ENCODE measurements at places on chromosomes 1 and 21.

DNA sequence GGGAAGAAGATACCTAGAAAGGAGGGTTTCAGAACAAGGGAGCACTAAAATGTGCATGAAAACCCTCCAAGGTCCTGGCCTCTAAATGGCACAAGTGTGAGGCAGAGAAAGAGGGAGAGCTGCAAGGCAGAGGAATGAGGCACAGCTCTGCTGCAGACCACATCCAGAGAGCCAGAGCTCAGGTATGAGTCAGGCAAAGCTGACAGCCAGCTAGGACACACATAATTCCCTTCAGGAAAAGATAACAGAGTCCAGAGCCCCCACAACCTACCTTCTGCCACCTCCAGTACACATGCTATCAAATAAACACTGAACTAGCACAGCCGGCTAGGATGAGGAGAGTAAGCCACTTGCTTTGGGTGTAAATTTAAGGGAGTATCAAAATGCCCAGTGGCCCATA lies 62.2 kb downstream of the HSF2BP start:
- no peak for DNase-seq

DNA sequence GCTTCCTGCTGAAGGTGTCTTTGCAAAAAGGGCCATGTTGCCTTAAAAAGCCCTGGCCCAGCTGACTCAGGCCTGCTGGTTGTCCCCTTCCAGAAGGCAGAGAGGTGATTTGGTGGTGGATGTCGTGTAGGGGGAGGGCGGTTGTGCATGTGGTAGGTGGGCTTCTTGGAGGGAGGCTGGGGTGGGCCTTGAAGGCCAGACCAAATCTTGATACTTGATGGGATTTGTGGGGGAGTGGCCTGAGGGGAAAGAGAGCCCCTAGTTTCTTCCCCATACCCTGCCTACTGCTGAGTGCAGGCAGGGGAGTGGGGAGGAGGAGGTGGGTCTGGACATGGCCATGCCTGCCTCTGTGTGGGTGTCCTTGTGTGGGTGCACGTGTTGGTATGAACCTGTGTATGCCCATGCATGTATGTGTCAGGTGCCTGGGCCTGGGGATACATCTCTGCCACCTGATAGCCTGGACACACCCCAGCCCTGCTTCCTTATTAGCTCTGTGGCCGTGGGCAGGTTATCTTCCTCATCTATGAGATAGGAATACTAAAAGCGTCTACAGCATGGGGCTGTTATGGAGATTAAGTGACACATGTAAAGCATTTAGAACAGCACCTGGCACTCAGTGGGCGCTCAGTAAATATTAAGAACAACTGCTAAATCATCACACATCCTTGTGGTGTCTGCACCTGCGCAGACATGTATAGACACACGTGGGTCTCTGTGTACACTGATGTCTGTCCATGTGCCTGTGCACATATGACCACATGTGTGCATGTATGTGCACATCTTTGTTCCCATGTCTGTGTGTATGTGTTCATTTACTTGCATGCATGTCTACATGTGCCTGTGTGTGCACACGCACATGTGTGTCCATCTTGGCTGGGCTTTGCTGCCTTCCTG lies 17.0 kb downstream of the FAM151A start:
- DNase-seq: no peak

DNA sequence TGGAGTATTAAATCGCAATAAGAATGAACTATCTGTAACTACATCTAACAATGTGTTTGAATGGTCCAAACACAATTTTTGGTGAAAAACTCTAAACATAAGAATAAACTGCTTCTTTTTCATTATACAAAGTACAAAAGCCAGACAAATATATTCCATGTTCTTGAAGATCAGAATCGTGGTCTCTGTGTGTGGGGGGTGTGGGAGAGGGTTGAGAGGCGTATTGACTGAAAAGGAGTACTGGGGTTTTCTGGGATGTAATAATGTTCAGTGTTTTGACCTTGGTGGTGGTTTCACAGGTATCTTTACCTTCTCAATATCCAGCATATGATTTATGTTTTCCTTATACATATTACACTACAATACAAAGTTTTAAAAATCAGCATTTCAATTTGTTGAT lies 764 bp upstream of the CFH start:
- DNase-seq: no peak

GRCh38 chr1:210412240-210412639 lies 83.5 kb downstream of the HHAT start:
- DNase-seq: no peak

DNA sequence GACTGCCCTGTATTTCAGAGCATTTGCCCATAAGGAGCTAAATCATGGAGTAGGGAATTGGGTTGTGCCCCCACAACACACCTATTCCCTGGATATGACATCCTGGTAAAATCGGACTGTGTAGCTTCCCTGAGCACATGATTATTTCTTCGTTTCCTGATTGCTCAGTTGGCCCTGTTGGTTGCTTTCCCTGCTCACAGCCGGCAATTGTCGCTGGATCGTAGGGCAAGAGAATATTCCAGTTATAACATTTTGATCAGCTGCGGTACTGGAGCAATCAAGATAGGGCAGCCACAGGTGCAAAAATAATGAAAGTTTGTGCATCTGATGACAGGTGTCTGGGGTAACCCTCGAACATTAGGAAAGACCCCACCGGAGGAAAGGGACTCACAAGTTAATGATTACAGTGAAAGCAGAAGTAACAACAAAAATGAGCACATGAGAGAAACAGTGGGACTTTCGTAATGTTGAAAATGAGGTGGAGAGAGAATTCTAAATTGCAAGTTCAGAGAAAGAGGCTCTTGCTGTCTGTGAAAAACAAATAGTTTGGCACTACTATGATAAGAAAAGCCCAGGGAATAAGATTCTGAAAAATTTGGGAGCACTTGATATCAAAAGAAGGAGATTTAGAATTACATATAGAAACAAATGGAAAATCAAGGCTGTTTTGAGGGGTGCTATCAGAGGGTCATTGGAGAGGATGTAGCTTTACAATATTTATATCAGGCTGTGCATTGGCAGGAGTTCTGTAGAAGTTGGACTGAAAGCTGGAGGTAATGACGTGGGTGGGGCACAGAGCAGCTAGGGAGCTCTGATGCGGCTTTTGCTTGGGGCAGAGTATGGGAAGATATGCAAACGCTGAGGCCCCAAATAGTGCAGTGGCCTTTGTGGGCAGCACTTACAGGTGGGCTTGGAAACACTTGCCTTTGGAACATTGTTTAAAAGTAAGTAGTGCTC lies at the start of gene MAB21L3:
Gene MAB21L3 (plus strand): TSS at position 833 of the 957 bp plus-strand sequence. CDS start 1,217 bp downstream, outside the sequence.
- DNase-seq: no peak

GRCh38 chr1:95903060-95903459 lies 669.0 kb downstream of the RWDD3 start:
- DNase-seq: no peak

GRCh38 chr1:78658901-78659300 lies 9.3 kb downstream of the IFI44 start:
- DNase-seq: no peak

- no peak for DNase-seq
Measured at GRCh38 chr1:36709869-36710481, 227.3 kb upstream of the CSF3R start.

DNA sequence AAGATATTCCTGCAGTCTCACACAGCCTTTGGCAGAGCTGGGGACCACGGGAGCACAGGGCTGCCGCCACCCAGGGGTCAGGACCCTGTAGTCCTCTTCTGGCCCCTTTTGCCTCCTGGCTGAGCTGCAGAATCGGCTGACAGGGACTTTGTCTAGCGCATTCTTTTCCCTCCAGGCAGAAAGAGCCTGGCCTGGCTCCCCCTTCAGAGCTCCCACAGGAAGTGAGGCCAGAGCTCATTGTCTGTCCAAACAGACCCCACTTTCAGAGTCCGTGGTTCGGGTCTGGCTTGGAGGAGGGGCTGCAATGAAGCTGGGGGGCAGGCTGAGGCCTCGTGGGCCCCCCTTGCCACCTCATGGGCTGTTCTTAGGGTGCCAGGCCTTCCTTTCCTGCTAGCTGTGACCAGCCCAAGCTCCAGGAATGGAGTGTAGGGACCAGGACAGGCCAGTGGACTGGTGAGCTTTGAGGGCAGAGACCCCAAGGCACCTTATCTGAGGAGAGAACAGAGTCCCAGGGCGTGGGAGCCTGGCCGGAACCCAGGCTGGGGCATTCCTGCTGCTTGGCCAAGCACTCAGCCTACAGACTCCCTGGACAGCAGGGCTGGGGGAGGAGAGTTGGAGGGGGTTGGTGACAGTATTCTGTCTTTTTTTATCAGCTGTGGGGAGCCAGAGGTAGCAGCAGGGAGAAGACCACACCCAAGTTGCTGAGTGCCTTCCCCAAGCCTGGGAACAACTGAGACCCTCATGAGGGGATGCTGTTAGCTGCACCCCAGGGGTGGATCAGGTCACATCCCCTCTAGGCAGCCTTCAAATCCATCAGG lies 4.7 kb downstream of the CELSR2 start:
- DNase-seq: no peak

- DNase-seq: no peak
Measured at GRCh38 chr1:27955076-27955475, 4.7 kb upstream of the XKR8 start.

- DNase-seq: no peak
Measured at GRCh38 chr21:42313501-42313969, 1.7 kb downstream of the TFF3 start.

DNA sequence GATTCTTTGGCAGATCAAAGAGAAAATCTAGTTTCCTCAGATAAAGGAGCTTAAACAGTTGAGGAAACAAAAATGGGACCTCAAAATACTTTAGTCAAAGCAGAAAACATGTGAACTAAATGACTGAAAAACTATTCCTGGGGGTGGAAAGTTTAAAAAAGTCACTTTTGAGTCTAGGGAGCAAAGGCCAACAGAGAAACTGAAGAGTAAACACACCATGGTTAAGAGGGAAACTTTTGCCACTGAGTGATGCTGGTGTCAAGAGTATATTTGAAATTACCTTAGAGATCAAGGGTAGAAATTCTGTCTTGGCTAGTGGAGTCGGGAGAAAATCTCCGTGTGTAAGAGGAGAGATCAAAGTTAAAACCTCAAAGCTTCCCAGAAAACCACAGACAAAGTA lies 501.2 kb upstream of the ADGRL4 start:
- no peak for DNase-seq

GRCh38 chr1:165562571-165562970 lies 18.8 kb downstream of the LRRC52 start:
- no peak for DNase-seq
